MM.1S (cell line): ENCODE measurements at places on chromosomes 2 and 18.
A peak's percentile ranks its signal among the peaks of the same experiment; 100 is the strongest.

- DNase-seq, result peak; percentile 61
These were observed 7.8 kb upstream of the OR6B3 start for GRCh38 chr2:240060977-240061591.

DNA sequence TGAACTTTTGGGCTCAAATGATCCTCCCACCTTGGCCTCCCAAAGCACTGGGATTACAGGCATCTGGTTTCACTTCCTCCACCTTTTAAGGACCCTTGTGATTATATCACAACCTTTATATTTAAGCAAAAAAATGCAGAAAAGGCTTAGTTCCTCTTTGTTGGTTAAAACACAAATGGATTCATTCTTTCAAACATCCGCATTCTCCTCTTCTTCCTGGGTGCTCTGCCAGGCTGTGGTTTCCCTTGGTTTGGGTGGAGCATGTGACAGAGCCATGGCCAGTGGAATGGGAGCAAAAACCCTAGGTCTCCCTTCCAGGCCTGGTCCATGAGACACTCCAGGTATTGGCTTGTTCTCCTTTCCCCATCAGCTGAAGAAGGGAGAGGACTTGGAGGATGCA, 9.9 kb upstream of the SLC66A3 start:
- no peak for DNase-seq

GRCh38 chr2:48069769-48070168, 163.5 kb upstream of the FBXO11 start:
- DNase-seq, result no peak

DNA sequence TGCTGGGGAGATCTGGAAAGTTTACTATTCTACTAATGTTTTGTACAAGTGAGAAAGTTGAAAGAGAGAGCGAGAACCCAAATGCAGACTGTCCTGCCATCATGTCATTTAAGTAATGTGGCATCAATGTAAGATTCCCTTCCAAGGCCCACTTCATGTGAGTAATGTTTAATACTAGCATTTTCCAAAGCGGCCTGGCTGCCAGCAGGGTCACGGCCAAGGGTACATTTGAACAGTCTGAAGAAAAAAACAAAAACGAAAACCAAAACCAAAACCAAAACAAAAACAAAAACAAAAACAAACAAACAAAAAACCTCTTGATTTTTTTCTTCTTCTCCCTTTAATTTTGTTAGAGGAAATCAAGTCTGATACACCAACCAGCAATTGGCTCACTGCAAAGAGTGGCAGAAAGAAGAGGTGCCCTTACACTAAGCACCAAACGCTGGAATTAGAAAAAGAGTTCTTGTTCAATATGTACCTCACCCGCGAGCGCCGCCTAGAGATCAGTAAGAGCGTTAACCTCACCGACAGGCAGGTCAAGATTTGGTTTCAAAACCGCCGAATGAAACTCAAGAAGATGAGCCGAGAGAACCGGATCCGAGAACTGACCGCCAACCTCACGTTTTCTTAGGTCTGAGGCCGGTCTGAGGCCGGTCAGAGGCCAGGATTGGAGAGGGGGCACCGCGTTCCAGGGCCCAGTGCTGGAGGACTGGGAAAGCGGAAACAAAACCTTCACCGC, 2.2 kb downstream of the HOXD10 start:
- peak; percentile 86 for DNase-seq

- no peak for DNase-seq
These were observed 273.8 kb downstream of the ZNF521 start for GRCh38 chr18:25077944-25078723.

GRCh38 chr18:399631-400135, 100.8 kb downstream of the COLEC12 start:
- DNase-seq, result no peak

DNA sequence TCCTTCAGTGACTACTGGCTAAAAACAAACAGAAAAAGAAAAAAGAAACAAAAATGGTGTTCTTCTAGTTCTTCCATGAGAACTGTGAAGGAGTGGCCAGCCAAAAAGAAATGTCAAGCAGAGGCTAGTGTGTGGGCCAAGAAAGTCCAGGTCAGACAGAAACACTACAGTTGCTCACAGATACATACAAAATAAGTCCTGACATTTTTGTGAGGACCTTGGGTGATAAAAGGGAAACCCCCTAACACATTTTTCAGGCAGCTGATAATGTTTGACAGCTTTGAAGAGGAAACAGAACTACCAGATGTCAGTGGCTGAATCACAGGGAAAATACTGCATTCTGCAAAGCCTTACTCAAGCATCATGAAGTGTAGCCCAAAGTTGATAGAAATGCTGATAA, 28.1 kb downstream of the ARHGAP25 start:
- peak; percentile 84 for DNase-seq

DNA sequence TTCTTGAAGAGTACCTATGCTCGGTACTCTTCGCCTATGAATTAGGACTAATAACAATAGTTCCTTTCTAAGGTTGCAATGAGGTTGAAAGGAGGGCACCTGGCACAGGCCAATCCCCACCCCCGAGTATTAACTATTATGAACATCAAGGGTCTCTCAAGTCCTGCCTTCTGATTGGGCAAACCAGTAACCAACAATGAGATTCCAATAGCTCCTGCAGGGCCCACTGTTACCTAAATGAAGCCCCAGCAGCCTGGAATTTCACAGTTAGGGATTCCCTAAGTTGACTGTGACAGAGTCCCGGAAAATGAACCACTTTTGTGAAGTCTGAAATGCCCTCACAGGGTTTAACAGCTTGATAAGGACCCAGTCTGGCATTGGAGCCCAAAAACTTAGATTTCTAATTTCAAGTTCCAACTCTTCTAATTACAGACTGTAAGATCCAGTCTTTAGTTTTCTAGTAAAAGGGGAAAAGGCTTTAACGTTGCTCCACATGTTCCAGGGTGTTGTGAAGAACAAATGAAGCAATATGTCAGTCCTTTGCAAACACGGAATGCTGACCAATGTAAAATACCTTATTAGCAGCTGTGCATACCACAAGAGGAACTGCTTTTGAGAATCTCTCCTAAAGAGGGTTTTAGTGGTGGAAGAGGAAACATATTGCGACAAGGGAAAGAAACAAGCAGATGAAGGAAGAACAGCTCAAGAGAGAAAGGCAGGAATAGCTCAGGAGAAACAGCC, 277.7 kb upstream of the MAP2 start:
- peak; percentile 70 for DNase-seq

GRCh38 chr2:103754530-103754929, 992.7 kb downstream of the TMEM182 start:
- no peak for DNase-seq

- no peak for DNase-seq
These were observed 51.8 kb upstream of the AP1S3 start for GRCh38 chr2:223889229-223889628.

DNA sequence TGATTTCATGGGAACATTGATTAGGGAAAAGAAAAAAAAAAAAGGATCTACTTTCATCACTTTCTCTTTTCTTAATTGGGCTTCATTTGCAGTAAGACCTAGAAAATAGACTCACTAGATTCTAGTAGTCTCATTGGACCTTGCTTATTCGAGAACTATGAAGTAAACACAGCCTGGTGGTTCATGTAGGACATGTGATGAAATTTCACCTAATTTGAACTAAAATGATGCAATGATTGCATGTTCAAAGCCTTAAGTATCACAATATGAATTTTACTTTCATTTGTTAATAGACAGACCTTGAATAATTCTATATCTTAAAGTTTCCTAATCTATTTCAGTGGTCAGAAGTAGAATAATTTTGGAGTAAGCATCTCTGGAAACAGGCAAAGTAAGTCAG, 688.9 kb upstream of the NRXN1 start:
- DNase-seq, result no peak

DNA sequence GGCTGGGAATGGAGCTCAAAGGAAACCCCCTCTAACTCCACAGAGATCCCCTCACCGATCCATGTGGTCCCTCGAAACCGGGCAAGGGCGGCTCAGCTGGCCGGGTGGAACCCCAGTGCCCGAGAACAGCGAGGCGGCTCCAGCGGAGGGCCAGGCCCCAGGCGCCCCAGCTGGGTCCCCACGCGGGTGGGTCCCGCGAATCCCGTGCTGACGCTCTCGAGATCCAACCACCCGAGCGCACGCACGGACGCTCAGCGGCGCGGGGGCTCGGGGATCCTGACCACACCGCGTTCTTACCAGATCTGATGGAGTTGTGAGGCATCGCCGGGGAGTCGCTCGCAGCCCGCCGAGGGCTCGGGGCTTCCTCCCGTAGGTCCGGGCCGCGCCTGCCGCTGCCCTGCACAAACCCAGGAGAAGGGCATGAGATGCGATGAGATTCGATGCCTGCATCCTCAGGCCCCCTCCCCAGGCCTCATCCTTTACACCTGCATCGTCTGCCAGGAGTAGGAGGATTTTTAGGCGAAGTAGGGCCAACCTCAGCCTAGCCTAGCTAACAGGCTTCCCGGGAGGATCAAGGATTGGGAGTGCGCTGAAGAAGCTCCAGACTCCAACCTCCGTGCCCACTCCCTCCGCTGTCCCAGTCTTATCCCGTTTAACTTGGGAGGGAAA, 514 bp downstream of the PAX8 start:
- DNase-seq, result no peak

DNA sequence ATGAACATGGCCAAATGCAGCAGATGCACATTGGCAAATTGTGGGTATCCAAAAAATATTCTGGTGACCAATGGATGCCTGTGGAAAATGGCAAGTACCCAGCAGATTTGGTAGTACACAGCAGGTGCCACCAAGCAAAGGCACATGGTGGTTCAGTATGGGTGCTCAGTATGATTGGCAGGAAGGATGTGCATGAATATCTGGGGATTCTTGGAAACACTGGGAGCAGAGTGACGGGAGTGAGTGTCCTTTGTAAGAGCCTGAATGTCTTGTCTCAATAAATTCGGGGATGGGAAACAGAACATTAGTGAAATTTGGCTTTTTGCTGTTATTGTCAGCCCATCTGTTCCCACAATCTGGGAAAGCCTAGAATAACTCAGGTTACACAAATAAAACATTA, 36.8 kb upstream of the ACADL start:
- DNase-seq, result no peak

GRCh38 chr2:209876211-209876610, 104.6 kb downstream of the UNC80 start:
- no peak for DNase-seq

- DNase-seq, result peak; percentile 68
These were observed 4.2 kb upstream of the POU3F3 start for GRCh38 chr2:104849618-104850141.
